GM12891 (cell line): ENCODE measurements at places on chromosomes 3 and 15.

DNA sequence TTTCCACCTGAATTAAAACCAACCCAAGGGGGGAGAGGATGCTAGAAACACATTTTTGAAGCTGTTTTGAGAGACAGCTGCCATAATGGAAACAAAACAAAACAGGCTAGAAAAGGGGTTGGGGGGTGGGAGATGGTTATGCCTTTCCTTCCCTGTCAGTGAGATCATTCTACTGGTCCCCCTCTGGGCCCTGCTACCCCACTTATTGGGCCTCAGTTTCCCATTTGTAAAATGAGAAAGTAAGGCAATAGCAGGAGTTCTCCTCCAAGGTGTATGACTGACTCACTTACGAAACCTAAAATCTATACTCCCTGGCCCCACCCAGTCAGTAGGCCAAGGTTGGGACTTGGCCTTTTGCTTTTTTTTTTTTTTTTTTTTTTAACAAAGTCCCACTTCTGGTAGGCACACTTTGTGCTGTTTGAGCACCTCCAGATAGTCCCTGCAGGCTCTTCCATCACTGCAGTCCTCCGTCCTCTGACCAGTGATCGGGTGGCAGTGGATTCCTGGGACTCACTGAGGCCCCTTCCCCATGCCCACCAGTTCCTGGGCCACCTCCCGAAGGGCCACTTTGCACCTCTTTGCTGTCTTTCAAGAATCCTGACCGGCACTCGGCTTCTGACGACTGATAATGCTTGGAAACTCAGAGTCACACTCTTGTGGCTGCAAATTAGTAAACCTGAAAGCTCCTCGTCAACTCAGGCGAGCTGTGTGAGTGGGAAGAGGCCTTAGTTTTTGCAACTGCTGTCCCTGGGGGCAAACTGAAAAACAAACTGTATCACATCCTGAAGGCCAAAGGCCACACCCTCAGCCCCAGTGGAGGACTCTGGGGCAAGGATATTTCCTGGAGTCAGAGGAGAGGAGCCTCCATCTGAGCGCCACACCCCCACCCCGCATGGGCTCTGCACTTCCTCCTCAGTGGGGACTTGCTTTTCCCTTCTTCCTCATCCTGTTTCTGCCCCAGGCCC is 6.7 kb upstream of the PSTPIP1 start:
- peak; percentile 68 for DNase-seq

GRCh38 chr3:146161663-146162002 is 649 bp upstream of the PLOD2 start:
- DNase-seq = no peak

DNA sequence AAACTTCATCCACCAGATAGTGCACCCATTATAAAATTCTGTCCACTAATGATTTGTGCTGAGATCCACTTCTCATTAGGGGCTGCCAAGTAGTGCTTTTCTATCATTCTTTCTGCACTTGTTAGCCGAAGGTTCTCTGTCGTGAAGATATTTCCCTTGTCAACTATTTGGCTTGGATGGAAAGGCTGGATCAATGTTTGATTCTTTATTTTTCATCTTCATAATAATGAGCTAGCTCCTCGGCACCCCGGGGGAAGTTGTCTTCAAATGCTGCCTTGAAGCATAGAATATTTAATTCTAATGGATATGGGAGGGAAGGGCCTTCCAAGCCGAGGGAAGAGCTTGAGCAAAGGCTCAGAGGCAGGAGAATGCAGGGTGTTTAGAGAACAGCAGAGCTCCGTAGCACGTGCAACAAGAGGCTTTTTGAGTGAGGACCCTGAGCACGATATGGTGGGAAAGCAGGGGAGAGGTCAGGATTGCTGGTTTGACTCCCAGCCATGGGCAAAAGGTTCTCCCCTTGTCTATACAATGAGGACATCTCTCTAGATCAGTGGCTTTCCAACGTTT is 16.3 kb upstream of the MUC20 start:
- no peak for DNase-seq

- DNase-seq = no peak
Measured at GRCh38 chr3:28139288-28139687, 102.1 kb upstream of the CMC1 start.

DNA sequence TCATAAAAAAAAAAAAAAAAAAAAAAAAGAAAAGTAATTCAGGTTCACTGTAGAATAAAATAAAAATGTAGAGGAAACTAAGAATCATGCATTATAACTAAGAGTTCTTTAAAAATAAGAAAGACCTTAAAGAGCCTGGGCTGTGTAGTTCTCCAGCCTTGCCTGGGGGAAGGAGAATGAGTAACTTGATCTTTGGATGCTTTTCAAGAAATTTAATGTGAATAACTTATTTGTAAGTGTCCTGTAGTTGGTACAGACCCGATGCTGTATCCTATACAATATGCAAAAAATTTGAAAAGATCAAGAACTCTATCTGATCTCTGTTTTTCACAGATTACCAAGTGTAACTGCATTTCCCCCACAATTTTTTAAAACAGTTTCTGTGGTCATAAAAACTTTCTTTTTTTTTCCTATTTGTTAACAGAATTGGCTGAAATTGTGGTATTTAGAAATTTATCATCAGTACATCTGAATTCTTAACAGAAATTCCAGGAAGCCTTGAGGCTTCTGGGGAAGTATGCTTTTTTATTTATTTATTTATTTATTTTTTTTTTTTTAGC is 195.3 kb downstream of the THRB start:
- DNase-seq = no peak

- DNase-seq = no peak
Measured at GRCh38 chr3:46715507-46716175, 2.0 kb downstream of the PRSS50 start.
